ENCODE measurements at places on chromosomes 11 and 22. TPM values are rescaled to one million over a fixed set of nuclear protein-coding genes. Genes with fewer than 3 reads are reported as not detected.

ZBTB16 gene
- 0.13 TPM for total RNA-seq

HSPB2 gene
- not detected for total RNA-seq

DNA sequence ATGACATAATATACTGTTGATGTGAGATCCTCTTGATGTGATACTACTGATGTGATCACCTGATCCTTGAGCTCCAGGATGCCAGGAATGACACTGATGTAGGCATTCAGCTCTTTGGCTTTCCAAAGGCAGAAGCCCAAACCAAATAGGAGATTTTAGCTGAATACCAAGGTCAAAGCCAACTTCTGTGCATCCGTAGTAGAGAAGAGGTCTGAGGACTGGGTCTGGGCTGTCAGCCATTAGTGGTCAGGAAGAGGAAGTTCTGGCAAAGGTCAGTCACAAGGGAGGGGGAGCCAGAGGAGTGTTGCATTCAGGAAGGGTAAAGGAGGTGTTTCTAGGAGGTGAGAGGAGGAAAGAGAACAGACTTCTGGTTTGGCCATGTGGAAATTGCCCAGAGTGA is 53.4 kb upstream of the PARVG start:
- H3K4me3 ChIP-seq = no peak overlapping the region
- DNase-seq = no peak
- H3K4me1 ChIP-seq = no peaks in the 10 kb centered on the region

- H3K36me3 ChIP-seq = no peaks in the 10 kb centered on the region
- DNase-seq = no peak
- no peak overlapping the region for H3K27ac ChIP-seq
- no peaks in the 10 kb centered on the region for H3K27me3 ChIP-seq
- H3K4me3 ChIP-seq = no peak overlapping the region
Measured at GRCh38 chr11:41494716-41495115, 35.3 kb upstream of the LRRC4C start.

DNA sequence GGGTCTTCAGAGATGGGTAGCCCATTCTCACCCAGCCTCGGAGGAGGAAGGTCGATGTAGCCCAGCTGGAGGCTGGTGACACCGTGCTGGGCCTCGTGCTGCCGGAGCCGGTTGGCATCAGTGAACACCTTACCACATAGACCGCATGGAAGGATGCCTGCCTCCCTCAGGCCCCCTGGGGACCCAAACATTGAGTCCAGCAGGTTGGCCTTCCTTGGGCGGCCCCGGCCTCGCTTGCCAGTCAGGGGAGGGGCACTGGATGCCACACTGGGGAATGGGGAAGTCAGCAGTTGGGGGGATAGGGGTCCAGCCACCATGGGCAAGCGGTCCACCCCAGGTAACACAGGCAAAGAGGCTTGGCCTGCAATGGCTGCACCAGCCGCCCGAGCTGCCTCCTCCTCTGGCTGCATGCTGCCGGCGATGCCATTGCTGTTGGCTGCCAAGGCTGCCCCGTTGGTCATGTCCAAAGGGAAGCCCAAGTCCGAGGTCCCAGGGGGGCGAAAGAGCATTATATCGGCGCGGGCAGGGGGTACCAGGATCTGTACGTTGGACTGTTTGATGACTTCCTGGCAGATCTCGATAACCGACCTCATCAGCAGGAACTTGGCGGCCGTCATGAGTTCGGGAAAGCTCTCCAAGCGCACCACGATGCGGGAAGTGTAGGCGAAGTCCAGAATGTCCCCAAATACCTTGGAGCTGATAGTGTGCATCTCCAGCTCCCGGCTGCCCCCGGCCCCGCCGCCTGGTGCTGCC is 1.4 kb downstream of the PATZ1 start:
- no peaks in the 10 kb centered on the region for H3K27me3 ChIP-seq
- H3K4me1 ChIP-seq = peaks cover 20% of the 10 kb centered on the region
- no peak for DNase-seq
- peaks cover 13% of the 10 kb centered on the region for H3K36me3 ChIP-seq

- no peak overlapping the region for H3K27ac ChIP-seq
- H3K27me3 ChIP-seq = no peaks in the 10 kb centered on the region
- no peak overlapping the region for H3K4me3 ChIP-seq
Measured at GRCh38 chr11:2550606-2550970, 105.8 kb downstream of the KCNQ1 start.

DNA sequence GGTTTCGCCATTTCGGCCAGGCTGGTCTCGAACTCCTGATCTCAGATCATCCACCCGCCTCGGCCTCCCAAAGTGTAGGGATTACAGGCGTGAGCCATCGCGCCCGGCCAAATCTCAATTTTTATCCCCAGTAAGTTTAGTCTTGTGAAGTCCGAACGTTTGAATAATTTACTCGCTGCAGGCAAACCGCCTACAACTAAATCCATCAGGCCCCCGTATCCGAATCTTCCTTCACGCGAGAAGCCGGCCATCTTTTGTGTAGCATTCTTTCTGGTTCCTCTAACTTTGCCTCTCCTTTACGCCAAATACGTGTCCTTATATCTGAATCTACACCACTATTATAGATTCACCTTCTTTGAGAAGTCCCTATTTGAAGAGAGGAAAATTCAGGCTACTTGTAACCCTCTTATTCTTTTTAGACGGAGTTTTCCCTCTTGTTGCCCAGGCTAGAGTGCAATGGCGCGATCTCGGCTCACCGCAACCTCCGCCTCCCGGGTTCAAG is 581 bp upstream of the EIF3L start:
- DNase-seq = no peak
- H3K4me3 ChIP-seq = peak overlapping the region; percentile 90
- no peaks in the 10 kb centered on the region for H3K27me3 ChIP-seq
- H3K27ac ChIP-seq = peak overlapping the region; percentile 81

DNA sequence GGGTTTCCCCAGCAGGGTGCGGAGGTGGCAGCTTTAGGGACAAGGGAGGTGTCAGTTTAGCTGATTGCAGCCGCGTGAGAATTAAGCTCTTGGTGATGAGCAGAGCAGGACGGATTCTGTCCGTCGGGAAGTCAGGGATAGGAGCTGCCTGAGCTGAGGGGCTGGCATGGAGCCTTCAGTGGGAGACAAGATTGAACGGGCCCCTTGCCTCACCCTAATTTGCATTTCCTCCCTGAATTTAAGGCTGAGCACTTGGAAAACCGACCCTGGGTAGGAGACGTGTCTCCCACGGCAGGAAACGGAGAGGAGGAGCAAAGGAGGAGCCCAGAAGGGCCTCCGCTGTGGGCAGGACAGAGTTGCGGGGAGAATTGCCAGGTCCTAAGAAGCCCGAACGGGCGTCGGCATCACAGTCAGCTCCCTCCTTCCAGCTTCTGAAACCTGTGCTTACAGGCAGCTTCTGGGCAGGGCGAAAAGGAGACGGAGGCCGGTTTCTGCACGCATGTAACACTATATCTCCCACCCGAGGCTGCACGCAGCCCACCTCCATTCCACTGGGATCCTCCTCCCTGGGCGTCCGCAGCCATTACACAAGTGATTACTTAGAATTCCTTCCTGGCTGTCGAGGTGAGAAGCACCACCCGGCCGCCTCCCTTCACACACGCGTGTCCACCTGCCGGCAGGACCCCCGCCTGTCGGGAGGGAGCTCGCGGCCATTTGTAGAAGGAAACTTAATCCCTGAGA is 345.8 kb downstream of the BRD1 start:
- no peaks in the 10 kb centered on the region for H3K4me1 ChIP-seq
- H3K36me3 ChIP-seq = no peaks in the 10 kb centered on the region
- H3K4me3 ChIP-seq = no peak overlapping the region
- DNase-seq = no peak
- H3K27me3 ChIP-seq = no peaks in the 10 kb centered on the region
- H3K27ac ChIP-seq = no peak overlapping the region

OVCH2 gene
- total RNA-seq = not detected

- no peak overlapping the region for H3K4me3 ChIP-seq
- no peak overlapping the region for H3K27ac ChIP-seq
- H3K36me3 ChIP-seq = no peaks in the 10 kb centered on the region
- no peak for DNase-seq
Measured at GRCh38 chr11:8247312-8247711, 16.4 kb downstream of the LMO1 start.

PHLDB1 gene
- 0.23 TPM for total RNA-seq

DNA sequence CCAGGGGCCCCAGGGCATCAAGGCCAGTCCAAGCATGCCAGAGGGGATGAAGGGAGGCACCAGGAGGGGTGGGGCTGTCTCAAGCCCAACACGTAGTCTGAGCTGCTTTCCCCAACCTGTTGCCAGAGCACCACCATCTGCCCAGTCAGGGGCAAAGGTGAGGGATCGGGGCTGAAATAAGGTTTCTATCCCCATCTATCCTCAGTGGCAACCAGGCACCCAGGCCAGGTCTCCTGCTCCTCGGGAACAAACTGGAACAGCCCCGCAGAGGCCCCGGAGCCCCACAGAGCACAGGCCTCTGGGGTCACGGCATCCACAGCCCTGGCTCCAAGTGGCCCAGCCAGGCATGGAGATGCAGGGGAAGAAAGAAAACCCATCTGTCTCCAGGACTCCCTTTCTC is 19.3 kb downstream of the STARD10 start:
- H3K27me3 ChIP-seq = no peaks in the 10 kb centered on the region
- H3K4me3 ChIP-seq = no peak overlapping the region
- no peak overlapping the region for H3K27ac ChIP-seq
- H3K36me3 ChIP-seq = no peaks in the 10 kb centered on the region
- H3K4me1 ChIP-seq = no peaks in the 10 kb centered on the region
- DNase-seq = no peak

- H3K4me1 ChIP-seq = peaks cover 48% of the 10 kb centered on the region
- H3K27me3 ChIP-seq = no peaks in the 10 kb centered on the region
- no peaks in the 10 kb centered on the region for H3K36me3 ChIP-seq
- H3K27ac ChIP-seq = no peak overlapping the region
Measured at GRCh38 chr11:130146796-130147195, 12.8 kb upstream of the ST14 start.

DNA sequence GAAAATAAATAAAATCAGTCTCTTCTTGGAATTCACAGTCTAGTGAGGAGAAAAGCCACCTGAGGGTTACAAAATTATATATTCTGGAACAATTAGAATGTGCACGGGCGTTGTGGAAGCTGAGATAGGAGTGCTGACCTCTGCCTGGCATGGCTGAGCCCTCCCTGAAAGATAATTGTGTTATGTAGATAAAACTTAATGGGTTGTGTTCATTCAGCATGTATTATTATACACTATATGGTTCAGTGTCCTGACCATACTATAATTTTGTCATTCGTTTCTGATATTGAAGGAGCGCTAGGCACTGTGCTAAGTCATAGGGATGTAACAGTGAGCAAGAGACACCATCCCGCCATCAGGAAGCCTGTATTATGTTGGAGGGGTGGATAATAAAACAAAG is 3.7 kb downstream of the ACAT1 start:
- peaks cover 10% of the 10 kb centered on the region for H3K4me1 ChIP-seq
- H3K27me3 ChIP-seq = no peaks in the 10 kb centered on the region
- no peak for DNase-seq

DRD4 gene
- not detected for total RNA-seq

- no peak for DNase-seq
- no peaks in the 10 kb centered on the region for H3K4me1 ChIP-seq
- no peak overlapping the region for H3K27ac ChIP-seq
- no peaks in the 10 kb centered on the region for H3K27me3 ChIP-seq
- no peak overlapping the region for H3K4me3 ChIP-seq
- H3K36me3 ChIP-seq = no peaks in the 10 kb centered on the region
Measured at GRCh38 chr11:25039165-25039564, 542.3 kb downstream of the LUZP2 start.

CDK2AP2 gene
- 58.8 TPM for total RNA-seq

DNA sequence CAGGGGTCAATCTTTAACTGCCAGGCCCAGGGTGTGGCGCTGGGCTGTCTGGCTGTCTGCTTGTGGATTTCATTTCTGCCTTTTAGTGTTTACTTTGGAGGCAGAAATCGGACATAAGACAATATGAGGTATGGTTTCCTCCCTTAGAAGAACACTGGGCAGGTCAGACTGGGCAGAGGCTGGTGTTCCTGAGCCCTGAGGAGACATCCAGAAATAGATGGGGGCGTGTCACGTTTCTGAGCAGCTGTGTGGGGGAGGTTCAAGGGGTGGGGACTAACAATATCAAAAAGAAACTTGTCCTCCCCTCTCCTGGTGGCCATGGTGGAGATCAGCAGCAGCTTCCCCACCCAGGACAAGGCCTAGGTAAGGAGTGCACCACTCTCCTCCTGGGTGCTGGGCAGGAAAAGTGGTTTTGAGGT is at the start of gene ART1:
Gene ART1, plus strand, starts transcription at position 312 of the 419 bp plus-strand sequence. CDS start 14,086 bp downstream, outside the sequence.
- H3K4me3 ChIP-seq = no peak within 1 kb of the TSS
- H3K27me3 ChIP-seq = no peaks in the 10 kb centered on the region
- DNase-seq = no peak
- no peaks in the 10 kb centered on the region for H3K36me3 ChIP-seq
- no peak within 1 kb of the TSS for H3K27ac ChIP-seq

DNA sequence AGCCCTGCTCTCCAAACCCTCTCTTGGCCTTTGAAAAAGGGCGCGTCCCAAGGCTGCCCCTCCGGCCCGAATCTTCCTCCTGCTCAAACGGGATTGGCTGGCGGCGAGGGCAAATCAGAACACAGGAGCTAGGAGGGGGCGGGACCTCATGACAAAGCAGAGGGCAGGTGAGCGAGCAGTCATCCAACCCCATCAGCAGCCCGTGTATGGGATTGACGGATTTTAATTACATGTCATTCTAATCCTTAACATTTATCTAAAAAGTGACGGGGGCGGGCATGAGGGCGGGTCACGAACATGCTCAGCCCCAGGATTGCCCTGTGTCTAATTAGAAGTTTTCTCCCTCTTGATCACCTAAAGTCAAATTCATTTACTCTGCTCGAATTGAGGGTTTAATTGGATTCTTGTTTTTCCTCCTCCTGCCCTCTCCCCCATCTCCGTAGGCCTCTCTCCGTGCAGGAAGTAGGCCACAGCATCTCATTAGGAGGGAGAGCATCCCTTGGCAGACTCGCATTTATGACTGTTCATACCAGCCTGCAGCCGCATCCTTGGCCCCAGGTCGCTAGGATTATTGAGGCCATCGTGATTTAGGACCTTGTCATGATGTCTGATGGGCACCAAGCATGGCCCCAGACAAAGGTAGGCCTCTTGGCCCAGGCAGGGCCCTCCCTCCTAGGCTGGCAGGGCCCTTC is 147.1 kb downstream of the CHST1 start:
- no peaks in the 10 kb centered on the region for H3K4me1 ChIP-seq
- no peaks in the 10 kb centered on the region for H3K36me3 ChIP-seq
- DNase-seq = no peak

DNA sequence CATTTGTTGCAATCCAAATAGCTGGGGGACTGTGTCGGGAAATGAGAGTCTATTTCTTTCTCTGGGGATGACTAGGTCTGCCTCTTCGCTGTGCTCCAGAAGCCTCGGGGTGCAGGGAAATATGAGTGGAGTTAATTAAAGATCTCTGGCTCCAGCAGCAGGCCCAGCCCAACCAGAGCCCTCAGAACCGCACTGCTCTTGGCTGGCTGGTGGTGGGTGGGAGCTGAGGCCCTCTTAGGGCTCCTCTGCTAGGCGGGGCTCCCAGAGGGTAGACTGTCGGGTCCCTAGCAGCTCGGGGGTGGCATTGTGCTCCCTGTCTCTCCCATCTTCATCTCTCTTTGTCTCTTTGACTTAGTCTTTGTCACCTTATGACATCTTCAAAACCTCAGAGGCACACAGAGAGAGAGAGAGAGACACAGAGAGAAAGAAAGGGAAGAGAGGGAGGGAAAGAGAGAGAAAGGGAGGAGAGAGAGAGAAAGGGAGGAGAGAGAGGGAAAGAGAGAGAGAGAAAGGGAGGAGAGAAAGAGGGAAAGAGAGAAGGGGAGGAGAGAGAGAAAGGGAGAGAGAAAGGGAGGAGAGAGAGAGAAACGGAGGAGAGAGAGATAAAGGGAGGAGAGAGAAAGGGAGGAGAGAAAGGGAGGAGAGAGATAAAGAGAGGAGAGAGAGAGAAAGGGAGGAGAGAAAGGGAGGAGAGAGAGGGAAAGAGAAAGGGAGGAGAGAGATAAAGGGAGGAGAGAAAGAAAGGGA is 20.2 kb downstream of the MPPED1 start:
- H3K27me3 ChIP-seq = no peaks in the 10 kb centered on the region
- H3K27ac ChIP-seq = no peak overlapping the region
- no peaks in the 10 kb centered on the region for H3K4me1 ChIP-seq
- no peak overlapping the region for H3K4me3 ChIP-seq
- no peak for DNase-seq

Data from GM12878 (cell line).